ENCODE measurements at places on chromosomes 2 and 18.

GRCh38 chr2:33133454-33133952 lies 186.8 kb downstream of the LTBP1 start:
- no peak for DNase-seq

DNA sequence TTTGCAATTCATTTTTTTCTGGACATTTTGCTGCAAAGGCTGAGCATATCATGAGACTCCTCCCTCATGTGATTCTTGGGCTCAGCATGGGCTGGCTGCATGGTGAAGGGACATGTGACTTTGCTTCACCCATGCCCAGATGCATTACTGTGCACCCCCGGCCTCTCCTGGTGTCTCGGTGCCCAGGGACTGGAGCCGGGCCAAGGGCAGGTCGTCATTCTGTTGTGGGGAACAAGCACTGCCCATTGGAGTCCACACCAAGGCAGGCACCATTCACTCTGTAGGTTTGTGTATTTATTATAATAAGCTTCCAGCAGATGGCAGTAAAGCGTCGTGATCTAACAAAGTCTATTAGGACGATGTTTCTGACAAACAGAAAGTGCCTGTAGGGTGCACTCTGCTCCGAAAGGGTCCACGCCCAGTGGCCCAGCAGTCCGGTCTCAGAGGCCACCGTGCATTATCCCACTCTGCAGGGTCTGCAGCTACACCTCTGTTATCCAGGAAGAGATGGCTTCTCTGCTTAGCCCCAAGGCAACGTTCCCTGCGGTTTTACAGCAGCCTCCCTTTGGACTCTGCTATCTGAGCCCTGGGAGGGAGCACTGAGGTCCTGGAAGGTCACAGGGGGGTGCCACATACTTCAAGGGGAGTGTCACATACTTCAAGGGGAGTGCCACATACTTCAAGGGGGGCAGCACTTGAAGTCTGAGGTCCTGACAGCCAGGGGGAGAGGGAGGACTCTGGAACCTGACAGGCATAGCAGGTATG lies 219.6 kb downstream of the TSN start:
- DNase-seq = peak; percentile 82

DNA sequence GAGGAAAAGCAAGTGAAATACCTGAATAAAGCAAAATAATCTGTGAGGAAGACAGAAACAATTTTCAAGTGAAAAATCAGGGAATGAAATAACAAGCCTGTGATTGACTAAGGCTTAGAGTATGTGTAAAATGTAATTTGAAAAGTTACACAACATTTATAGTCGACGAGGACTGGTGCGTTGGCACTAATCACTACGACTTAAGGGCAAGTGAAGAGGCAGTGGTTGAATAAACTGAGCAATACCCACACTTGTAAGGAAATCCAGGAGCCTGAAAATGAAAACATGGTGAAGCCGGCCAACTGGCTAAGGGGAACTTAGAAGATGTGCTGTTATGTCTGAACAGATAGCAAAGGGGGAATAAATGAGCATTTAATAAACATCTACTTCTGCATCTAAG lies 13.4 kb downstream of the DOK1 start:
- no peak for DNase-seq

DNA sequence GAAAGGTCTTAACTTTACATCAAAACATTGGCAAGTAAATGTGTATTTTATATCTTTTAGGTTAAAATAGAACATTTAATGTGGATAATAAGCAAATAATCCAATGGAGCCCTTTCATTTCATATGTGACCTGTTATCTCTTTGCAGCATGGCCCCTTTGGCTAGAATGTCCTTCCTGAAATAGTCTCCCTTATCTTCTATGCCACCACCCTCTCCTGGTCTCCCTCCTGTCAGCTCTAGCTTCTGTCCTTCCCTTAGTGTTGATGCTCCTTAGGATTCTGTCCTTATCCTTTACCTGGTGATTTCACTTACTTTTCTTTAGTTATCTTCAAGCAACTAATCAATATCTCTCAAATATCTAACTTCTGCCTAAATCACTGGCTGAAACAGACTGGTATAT lies 87.1 kb upstream of the TFCP2L1 start:
- no peak for DNase-seq

Data from NCI-H774 (cell line).